ENCODE measurements at places on chromosomes 2 and 18.

- DNase-seq, result no peak
Measured at GRCh38 chr2:126862730-126863129, 36.0 kb upstream of the TEX51 start.

DNA sequence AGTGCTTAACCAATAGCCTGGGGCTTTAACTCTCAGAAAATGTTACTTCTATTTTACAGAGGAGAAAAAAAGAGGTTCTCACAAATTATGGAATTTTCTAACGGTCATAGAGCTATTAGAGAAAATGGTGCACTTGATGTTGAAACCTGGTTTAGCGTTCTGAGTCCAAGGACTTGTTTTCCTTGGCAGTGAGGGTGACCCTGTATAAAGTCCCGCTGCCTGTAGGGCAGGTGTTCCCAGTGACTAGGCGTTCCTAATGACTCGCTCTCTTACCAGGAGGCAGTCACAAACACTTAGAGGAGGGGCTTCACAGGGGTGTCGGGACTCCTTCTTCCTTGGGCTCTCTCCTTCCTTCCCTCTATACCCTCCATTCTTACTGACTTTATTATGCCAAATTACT, 175.8 kb downstream of the ACTR3 start:
- DNase-seq, result no peak

DNA sequence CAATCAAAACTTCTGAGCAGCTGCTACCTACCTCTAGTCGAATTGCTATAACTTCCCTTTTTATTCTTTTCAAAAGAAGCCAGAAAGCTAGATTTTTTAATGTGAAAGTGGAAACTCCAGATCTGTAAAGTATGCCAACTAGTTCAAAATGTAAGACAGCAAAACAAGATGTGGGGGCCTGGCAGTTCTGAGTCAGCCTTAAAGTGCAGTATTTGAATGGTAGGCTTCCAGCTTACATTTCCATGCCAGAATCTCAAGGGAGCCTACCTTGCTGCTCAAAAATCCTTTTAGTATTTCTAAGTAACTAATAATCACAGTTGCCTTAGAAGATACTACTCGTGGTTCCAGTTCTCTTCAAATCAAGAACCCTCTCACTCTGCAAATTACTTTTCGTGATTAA, 1288.7 kb downstream of the LRP1B start:
- no peak for DNase-seq

- DNase-seq, result no peak
Measured at GRCh38 chr2:96912346-96913116, 42.7 kb upstream of the SEMA4C start.

- DNase-seq, result no peak
Measured at GRCh38 chr2:33236482-33237385, 239.7 kb upstream of the RASGRP3 start.

GRCh38 chr2:168053676-168054075, 193.7 kb downstream of the STK39 start:
- no peak for DNase-seq

GRCh38 chr2:128817171-128817570, 498.5 kb upstream of the HS6ST1 start:
- DNase-seq, result no peak

DNA sequence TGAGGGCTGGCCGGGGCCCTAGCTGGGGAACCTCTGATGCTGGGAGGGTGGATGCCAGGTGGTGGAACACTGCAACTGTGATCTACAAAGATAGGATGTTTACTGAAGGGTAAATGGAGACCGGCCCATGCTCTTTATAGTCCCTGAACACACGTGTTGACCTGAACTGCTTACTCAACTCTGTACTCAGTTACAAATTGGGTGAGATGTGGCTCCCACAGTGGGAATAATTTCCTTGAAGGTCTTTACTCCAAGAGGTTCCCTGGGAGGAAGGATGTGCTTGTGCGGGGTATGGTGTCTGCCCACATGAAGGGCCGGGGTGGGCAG, 254.1 kb downstream of the PRKCE start:
- DNase-seq, result no peak

- DNase-seq, result no peak
Measured at GRCh38 chr2:230668184-230668938, 44.3 kb upstream of the CAB39 start.

DNA sequence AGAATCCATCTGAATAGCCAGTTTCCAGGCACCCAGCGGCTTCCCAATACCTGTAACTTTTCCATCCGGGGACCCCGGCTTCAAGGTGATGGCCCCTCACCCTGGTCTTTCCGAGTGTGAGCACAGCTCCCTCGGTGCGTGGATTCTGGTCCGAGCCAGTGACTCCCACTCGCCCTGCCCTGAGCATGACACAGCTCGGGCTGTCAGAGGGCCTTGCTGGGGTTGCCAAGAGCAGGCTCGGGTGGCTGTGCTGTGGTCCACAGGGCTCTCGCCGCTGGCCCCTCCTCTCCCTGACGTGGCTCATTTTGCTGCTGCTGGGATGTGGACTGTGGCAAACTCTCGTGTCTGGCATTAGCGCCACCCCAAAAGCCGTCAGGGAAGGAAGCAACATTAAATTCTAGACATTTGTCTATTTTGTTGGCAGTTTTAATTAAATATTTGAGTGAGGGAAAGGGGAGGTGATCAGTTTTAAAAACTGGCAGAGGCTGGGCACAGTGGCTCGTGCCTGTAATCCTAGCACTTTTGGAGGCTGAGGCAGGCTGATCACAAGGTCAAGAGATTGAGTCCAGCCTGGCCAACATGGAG, 5.6 kb upstream of the ESPNL start:
- no peak for DNase-seq

DNA sequence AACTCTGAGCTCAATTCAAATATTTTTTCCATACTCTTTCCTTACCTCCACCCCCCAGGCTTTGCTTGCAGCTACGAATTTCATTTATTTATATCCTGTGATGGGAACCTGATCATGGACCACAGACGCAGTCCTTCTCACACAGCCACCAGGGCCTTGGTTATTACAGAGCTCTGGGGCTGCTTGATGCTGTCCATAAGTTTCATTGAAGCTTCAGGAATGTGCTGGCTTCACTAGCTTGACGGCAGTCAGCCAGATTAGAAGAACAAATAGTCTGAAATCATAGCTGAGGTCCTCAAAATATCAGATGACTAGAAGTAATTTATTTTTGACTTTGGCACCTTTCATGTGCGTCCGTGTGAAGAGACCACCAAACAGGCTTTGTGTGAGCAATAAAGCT, 104.9 kb downstream of the VWA3B start:
- no peak for DNase-seq

DNA sequence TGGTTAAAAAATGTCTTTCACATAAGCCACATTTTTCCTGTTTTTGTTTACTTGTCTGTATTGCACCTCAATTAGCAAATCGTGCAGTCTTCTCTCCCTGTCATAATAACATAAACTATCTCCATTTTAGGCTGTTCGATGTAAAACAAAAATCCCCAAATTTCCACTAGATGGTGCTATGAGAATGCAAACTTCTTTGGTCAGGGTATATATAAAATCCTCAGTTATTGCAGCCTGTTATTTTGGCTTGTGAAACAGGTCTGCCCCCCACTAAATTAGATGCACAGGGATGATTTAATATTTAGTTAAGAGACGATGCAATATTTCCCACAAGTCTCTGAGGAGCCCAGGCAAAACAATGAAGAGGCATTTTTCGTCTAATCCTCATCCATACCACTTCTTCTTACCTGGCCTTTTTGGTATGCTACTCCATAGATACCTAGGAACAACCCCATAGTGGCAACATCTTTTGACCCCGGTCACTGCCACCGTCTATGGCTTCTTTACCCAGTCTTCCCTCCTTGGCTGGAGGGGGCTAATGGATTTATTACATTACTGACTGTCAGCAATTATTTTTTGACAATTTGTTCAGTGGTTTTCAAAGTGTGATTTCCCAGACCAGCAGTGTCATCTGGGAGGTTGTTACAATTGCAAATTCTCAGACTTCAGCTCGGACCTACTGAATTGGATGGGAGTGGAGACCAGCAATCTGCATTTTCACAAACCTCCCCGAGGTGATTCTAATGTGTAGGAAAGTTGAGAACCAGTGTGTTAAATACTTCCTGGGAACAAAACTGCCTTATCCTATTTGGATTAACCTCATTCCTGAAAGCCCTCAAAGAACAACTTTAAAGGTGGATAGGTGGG, 117.4 kb upstream of the CWC22 start:
- DNase-seq, result peak; percentile 27

DNA sequence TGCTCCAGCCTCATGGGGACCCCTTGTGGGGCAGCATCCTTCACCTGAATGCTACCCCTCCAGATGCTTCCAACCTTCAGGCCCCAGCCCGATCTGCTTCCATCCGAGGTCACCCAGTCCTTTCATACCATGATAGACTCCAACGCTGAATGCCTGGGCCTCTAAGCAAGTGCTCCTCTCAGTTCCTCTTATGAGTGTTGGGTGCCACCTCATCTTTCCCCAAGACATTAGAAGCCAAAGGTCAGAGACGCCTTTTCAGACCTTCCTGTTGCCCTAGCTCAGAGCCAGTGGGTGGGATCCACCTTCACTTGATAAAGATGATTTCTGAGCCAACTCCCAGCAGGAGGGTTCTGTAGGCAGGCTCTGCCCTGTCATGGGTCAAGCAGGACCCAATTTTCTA, 174.5 kb upstream of the MGAT5 start:
- no peak for DNase-seq

DNA sequence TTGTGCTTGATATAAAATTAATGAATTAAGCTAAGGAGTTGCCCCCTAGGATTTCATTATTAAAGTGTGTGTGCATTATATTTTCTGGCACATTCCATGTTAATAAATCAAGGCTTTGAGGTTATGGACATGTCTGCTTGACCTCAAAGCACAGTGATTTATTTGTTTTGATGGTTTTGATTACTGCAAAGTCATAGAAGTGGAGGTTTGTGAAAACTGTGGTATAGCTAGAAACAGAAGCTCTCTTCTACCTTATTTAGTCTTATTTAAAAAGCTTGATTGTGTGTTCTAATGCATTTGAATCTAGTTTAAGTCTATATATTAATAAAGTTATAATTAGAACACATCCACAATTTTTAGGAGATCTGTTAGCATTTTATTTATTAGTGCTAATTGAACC, 32.2 kb downstream of the DOK6 start:
- DNase-seq, result no peak

DNA sequence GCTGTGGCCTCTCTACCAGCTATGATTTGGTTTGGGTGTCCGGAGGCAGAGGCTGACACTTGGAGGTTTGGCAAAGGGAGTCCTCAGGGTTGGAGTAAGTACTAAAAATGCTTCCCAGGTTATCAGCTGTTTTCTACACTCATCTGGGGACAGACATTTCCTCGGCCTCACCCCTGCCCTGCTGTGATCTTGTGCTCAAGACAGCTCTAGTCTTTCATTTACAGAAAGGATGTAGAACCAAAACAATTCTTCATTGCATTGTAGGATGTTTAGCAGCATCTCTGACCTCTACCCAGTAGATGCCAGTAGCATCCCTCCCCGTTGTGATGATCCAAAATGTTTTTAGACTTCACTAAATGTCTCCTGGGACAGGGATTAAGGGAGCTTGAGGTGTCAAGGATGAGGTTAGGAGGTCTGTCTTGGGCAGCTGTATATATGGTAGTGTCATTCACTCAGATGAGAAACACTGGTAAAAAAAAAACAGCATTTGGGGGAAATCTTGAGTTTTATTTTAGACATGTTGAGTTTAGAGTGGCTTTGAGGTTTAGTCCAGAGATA, 26.6 kb downstream of the CD28 start:
- DNase-seq, result no peak

DNA sequence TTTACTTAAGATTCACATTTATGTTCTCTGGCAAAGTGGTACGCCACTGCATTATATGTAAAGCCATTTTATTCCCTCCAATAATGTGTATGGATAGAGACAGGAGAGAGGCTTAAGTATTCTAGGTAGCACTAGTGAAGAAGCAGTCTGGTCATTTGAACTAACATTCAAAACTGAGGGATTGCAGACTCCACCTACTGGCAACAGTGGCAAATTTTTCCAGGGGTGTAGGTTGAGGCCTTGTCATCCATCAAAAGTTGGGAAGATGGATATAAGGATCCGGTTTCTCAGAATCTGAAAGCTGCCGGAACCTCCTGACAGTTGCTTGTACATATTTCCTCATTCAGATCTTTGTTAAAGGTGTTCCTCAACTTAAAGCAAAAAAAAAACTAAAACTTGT, 465.5 kb upstream of the FSHR start:
- no peak for DNase-seq

- no peak for DNase-seq
Measured at GRCh38 chr18:61201511-61201910, 131.7 kb upstream of the CDH20 start.

- DNase-seq, result no peak
Measured at GRCh38 chr2:219713110-219713509, 85.7 kb downstream of the SLC4A3 start.

- no peak for DNase-seq
Measured at GRCh38 chr2:26414311-26414710, 12.6 kb downstream of the DRC1 start.

DNA sequence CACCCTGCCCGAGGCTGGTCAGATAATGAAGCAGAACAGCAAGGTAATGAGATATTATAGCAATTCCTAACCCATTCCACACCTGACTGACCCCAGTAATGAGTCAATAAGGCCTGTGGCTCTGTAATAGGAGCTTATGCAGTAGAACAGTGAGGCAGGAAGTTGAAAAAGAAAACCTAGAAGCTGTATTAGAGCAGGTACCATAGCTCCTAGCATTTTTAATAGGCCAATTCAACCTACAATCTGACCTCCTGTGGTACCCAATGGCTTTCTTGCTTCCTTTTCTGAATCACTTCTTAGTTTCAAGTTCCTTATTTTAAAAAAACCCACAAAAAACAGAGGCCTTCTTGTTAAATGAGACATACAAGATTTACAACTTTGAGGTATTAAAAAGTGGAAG, 43.6 kb upstream of the MAP2 start:
- no peak for DNase-seq

DNA sequence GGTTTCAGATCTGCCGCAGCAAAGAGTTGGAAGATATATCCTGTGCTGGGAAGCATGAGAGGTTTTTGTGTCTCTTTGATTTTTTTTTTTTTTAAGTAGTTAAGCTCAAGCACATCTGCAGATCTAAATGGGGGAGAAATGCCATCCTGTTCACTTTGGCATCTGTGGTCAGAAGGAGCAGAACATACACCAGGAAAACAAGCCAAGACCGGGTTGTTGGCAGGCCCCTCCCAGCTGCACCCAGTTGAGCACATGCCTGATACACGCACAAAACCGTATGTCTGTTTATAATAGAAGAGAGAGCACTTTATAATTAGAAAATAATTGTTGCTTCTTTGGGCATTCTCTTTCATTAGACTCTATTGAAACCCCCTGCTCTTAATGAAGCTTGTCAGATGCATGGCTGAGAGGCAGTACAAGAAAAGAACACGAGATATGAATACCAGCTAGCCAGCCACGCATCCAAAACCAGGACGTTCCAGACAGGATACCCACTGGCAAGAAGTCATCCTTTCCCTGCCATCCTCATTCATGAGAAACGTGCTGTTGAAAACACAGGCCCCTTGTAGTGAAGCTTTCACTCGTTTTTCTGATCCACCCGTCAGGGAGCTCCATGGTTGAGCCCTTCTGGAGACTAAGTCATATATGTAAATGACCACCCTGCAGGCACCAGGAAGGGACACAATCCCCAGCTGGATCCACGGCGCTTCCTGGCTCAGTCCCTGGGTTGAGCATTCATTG, 152.2 kb downstream of the ALPK2 start:
- no peak for DNase-seq

All from AG04450 (cell line).